ENCODE measurements at places on chromosomes 13 and 19.
A peak's percentile ranks its signal among the peaks of the same experiment; 100 is the strongest.

DNA sequence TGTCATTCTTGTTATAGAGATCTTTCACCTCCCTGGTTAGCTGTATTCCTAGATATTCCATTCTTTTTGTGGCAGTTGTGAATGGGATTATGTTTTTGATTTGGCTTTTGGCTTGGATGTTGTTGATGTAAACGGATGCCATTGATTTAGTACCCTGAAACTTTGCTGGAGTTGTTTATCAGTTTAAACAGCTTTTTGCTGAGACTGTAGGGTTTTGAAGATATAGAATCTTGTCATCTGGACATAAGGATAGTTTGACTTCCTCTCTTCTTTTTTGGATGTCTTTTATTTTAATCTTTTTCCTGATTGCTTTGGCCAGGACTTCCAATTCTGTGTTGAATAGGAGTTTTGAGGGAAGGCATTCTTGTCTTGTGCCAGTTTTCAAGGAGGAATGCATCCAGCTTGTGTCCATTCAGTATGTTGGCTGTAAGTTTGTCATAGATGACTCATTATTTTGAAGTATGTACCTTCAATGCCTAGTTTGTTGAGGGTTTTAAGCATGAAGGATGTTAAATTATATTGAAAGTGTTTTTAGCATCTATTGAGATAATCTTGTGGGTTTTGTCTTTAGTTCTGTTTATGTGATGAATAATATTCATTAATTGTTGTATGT lies 16.8 kb downstream of the ZNF431 start:
- peak; percentile 23 for DNase-seq

GRCh38 chr19:18967358-18968146 lies 26.5 kb upstream of the HOMER3 start:
- peak; percentile 11 for DNase-seq

DNA sequence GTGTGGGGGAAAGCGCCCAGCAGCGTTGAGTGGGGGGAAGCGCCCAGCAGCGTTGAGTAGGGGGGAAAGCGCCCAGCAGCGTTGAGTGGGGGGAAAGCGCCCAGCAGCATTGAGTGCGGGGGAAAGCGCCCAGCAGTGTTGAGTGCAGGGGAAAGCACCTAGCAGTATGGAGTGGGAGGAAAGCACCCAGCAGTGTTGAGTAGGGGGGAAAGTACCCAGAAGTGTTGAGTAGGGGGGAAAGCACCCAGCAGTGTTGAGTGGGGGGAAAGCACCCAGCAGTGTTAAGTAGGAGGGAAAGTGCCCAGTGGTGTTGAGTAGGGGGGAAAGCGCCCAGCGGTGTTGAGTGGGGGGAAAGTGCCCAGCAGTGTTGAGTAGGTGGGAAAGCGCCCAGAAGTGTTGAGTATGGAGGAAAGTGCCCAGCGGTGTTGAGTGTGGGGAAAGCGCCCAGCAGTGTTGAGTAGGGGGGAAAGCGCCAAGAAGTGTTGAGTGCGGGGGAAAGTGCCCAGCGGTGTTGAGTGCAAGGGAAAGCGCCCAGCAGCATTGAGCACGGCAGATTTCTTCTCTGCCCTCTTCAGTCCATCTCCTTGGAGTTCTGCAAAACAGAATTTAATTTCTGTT lies 138.4 kb downstream of the ATP11A start:
- DNase-seq = no peak

- DNase-seq = peak; percentile 66
These were observed 181.9 kb downstream of the PCDH9 start for GRCh38 chr13:67048084-67048820.

- peak; percentile 46 for DNase-seq
These were observed 2.6 kb upstream of the EPN1 start for GRCh38 chr19:55672418-55672817.

DNA sequence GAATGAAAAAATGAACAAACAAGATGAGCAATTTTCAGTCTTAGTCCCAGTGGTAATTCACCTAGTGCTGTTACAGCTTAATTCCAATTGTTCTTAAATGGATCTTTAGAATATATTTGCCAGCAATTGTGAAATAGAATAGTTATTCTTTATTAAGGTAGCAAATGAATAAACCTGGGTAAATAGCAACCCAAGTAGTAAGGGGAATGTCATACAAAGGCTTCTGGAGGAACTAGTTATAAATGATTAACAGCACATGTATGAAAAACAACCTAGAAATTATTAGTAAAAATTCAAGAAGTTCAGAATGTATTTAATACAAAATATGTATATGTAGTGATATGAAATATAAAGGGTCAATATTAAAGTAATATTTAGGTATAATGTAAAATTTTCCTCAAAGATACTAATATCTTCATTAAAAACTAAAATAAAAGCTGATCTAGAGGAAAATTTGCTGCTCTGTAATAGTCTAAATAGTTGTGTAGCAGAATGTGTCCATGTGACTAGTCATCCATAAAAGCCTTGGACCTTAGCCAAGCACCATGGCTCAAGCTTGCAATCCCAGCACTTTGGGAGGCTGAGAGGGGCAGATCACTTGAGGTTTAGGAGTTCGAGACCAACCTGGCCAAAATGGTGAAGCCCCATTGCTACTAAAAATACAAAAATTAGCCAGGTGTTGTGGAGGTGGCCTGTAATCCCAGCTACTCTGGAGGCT lies 535.9 kb upstream of the ATXN8OS start:
- DNase-seq = no peak

DNA sequence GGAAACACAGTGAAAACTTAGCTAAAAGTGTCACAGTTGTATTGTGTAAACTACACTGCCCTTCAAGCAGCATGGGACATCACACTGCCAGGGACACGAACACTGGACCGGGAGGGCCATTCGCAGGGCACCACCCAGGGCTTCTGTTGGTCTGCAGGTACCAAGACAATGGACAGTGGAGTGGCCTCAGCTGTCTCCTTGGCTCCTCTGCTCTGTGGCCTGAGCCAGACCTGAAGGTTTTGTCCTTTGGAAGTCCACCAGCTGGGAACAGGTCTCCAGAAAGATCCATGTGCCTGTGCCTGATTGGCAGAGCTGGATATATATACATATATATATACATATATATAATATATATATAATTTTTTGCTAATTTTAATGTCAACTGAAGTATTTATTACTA lies 149.8 kb downstream of the ZNF536 start:
- no peak for DNase-seq

DNA sequence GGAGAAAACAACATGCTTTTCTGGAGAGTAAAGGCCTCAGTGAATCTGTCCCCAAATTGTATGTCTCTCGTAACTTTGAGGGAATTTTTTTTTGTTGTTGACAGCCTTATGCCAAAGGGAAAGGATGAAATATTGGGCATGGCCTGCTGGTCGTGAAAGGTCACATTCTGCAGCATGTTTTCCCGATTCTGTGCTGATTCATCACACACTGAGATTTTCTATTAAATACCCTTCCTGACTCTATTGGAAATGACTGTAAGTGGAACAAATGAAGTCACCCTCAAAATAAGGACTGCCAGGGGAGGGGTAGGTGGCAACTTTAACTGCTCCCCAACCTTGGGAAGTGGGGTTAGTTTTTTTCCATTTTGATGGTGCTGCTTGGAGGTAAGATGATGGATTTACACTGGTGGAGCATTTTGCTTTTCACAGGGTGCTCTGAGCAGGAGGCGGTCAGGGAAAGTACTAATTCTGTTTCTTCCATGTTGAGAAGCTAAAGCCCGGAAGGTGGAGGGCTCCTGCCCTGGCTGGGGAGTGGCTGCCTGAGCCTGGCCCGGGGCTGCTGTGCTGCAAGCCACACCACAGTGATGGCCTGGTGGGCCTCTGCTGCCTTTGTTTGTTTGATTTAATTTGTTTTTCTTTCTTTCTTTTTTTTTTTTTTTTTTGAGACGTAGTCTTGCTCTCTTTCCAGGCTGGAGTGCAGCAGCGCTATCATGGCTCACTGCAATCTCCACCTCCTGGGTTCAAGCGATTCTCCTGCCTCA lies 116.8 kb upstream of the SPATA13 start:
- no peak for DNase-seq

- no peak for DNase-seq
These were observed 62.4 kb upstream of the GJB6 start for GRCh38 chr13:20294497-20294896.

- peak; percentile 32 for DNase-seq
These were observed 18.4 kb downstream of the PLD3 start for GRCh38 chr19:40366697-40367561.

DNA sequence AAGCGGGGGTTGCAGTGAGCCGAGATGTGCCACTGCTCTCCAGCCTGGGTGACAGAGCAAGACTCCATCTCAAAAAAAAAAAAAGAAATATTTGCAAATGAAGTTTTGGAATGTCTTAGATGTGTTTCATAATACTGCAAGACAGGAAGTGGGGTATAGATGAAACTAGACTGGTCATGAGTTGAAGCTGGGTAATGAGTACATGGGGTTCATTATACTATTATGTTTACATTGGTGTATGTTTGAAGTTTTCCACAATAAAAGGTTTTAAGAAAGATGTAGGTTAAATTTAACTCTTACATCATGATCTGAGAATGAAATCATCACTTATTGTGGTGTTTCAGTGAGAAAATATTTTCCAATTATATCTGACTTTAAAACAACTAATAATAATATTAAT lies 19.0 kb downstream of the FNDC3A start:
- peak; percentile 57 for DNase-seq

DNA sequence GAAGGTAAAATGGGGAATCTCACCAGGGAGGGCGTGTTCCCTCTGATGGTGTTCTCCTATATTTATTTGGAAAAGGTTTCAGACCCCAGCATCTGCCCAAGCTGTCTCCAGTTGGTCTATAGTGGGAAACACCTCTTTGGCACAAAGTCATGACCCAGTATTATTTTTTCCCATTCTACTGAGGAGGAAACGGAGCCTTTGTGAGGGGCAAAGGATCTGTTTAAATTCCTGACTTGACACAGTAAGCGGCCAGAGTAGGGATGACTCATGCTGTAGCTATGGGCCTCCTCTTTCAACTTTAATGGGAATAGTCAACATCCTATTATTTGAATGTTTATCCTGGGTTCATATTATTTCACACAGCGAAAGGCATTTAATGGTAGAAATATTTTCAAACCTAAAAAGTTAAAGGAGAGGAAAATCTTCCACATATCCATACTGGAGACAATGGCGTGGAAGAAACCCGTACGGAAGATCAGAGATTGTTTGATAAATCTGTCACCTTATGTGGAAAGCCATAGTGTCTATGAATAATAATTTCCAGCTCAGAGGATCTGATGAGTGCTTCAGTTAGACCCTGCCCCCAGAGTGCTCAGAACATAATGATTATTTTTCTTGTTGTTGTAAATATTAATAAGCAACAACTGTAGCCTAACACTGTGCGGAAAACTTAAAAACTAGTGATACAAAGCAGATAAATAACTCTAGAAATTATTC lies 126.0 kb downstream of the FOXO1 start:
- DNase-seq = peak; percentile 89

- DNase-seq = peak; percentile 36
These were observed 1.7 kb downstream of the NR2F6 start for GRCh38 chr19:17243830-17244617.

DNA sequence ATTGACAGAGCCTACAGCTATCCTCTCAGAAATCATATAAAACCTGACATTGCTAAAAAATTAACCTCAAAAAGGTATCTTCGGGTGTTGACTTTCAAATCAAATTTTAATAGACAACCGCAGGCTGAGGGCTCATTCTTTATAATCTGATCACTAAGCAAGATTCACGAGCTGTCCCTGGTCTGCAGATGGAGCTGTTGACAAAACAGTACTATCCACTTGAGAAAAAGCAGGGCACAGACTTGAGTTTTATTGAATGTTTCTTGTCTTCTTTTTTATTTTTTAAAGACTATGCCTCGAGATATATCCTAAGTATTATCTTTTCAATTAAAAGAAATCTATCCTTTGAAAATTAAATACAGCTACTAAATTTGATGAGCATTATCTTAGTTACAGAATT lies 540.5 kb downstream of the PCDH9 start:
- peak; percentile 32 for DNase-seq

- no peak for DNase-seq
These were observed 148.5 kb downstream of the GPC5 start for GRCh38 chr13:91546900-91547299.

DNA sequence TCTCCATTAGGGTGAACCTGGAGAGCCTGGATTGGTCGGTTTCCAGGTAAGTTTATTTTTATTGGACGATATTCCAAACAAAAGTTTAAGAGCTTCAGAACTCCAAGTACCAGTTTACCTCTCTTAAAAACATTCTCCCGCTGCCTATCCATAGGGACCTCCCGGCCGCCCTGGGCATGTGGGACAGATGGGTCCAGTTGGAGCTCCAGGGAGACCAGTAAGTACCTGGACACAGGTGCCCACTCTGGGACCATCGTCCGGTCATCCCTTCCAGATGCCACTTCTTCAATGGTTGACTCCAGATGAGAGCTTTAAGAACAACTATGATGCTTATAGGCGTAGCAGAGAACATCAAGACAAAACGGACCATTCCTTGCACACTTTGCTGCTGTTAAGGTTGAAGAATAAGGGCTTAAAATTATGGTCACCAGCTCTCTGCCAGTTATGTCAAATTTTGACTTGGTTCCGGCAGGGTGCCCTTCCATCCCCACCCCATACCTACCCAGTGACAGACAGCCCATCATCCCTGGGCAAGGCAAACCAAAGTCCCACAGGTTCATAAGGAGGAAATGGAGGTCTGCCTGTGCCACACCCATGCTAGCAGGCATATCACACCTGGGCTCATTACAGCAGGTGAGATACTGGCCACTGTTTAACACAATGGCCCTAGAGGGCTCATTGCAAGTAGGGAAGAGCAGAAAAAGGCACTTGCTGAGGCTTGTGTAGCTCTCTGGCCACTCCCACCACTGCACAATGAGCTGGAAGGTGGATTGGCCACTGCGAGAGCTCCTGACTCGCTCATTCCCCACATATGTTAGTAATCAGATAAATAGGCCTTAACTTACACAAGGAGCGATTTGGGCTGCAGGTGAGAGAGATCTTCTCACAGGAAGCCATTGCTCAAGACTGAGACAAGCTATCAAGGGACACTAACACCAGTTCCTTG lies 123.6 kb downstream of the COL4A2 start:
- no peak for DNase-seq

- DNase-seq = no peak
These were observed 14.5 kb downstream of the ACTN4 start for GRCh38 chr19:38661996-38662395.

GRCh38 chr19:39474139-39474620 lies 6.5 kb upstream of the TIMM50 start:
- peak; percentile 35 for DNase-seq

GRCh38 chr19:5094768-5095567 lies 126.1 kb downstream of the KDM4B start:
- DNase-seq = no peak

GRCh38 chr13:54845351-54845965 lies 1816.8 kb downstream of the OLFM4 start:
- no peak for DNase-seq

DNA sequence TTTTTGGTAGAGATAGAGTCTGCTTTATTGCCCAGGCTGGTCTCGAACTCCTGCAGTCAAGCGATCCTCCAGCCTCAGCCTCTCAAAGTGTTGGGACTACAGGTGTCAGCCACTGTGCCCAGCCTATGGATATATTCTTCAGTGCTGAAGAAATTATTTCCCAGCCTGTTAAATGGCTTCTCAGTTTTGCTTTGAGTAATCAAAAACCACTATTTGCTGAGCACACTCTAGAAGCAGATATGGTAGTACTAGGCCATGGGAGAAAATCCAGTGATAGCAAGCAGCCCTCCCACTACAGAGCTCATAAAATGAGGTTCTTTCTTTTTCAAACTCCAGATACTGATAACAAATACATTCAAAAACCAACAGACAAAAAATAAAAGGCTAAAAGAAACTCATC lies 80.6 kb upstream of the CLDN10 start:
- no peak for DNase-seq

- DNase-seq = peak; percentile 56
These were observed 1.2 kb downstream of the VASP start for GRCh38 chr19:45508417-45508860.

Measured in fibroblast of skin of scalp (primary cell).